ENCODE measurements at places on chromosomes 5 and 9. TPM values are rescaled to one million over a fixed set of nuclear protein-coding genes. Genes with fewer than 3 reads are reported as not detected.

DNA sequence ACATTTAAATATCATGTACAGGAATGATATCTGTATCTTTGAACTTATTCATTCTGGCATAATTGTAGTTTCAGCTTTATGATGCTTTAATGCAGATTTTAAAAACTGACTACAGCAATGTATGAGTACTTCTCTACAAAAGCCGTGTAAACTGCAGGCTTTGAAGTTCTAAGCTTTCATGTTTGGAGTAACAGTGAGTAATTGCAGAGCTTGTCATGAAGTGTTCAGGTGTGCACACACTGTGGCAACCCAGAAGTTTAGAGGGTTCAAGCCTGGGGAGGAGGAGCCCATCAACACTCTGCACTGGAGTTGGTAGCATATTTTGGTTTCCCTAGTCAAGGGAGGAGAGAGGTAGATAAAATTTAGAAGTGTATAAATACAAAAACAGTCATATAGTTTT, 130.9 kb downstream of the CD180 start:
- no peak overlapping the region for H3K4me3 ChIP-seq
- H3K36me3 ChIP-seq = no peaks in the 10 kb centered on the region
- no peak overlapping the region for H3K27ac ChIP-seq
- H3K27me3 ChIP-seq = no peaks in the 10 kb centered on the region
- no peak for DNase-seq
- no peaks in the 10 kb centered on the region for H3K4me1 ChIP-seq

- H3K4me1 ChIP-seq = no peaks in the 10 kb centered on the region
- H3K4me3 ChIP-seq = no peak overlapping the region
- H3K27me3 ChIP-seq = no peaks in the 10 kb centered on the region
- H3K27ac ChIP-seq = no peak overlapping the region
Observed at GRCh38 chr9:124964604-124965003, 23.7 kb upstream of the GOLGA1 start.

DNA sequence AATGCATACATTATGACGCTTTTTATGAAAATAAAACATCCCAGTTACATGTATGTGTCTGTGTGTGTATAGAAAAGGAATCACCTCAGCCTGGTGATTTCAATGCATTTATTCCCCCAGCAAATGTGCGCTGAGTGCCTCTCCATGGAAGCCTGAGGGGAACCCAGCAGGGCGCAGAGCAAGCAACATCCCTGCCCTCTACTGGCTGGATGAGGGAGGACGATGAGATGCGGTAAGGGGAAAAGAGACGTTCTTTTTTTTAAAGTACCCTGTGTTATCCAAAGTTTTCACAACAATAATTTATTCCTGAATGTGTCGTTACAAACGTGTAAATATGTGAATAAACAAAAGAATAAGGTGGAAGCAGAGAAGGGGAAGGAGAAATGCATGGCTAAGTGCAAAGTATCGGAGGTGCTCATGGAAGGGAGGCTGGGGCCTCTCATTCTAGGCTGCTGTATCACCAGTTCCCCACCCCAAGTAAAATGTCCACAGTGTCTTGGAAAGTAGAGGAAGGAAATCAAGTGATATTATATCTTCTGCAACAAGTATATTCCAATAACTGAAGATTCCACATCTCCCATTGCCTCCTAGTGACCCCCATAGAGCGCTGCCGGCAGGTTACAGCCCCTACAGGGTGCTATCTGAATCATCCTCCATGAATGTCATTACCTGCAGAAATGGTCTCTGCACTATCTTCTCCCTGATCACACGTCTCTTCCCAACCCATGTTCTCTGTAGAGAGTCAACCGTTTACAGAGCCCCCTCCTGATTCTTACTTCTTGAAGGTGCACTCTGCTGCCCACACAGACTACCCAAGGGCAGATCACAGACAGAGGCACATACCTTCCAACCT, 13.0 kb upstream of the ABLIM3 start:
- peaks cover 8% of the 10 kb centered on the region for H3K4me1 ChIP-seq
- no peak overlapping the region for H3K4me3 ChIP-seq
- DNase-seq = no peak
- H3K27me3 ChIP-seq = no peaks in the 10 kb centered on the region

The SHISAL2B gene
- not detected for total RNA-seq

GRCh38 chr5:80165452-80165851, 90.4 kb downstream of the SERINC5 start:
- DNase-seq = no peak
- H3K4me3 ChIP-seq = no peak overlapping the region
- H3K36me3 ChIP-seq = no peaks in the 10 kb centered on the region
- peak overlapping the region; percentile 74 for H3K27ac ChIP-seq
- H3K27me3 ChIP-seq = no peaks in the 10 kb centered on the region

GRCh38 chr9:95876138-95876444, 600 bp downstream of the ERCC6L2 start:
- no peaks in the 10 kb centered on the region for H3K36me3 ChIP-seq
- DNase-seq = no peak
- peaks cover 3% of the 10 kb centered on the region for H3K4me1 ChIP-seq
- H3K4me3 ChIP-seq = no peak overlapping the region
- no peaks in the 10 kb centered on the region for H3K27me3 ChIP-seq

- no peaks in the 10 kb centered on the region for H3K27me3 ChIP-seq
- no peaks in the 10 kb centered on the region for H3K36me3 ChIP-seq
- DNase-seq = no peak
- no peak overlapping the region for H3K4me3 ChIP-seq
Observed at GRCh38 chr5:10303699-10304170, 4.0 kb downstream of the CMBL start.

- no peaks in the 10 kb centered on the region for H3K27me3 ChIP-seq
- H3K4me3 ChIP-seq = no peak overlapping the region
- H3K36me3 ChIP-seq = no peaks in the 10 kb centered on the region
Observed at GRCh38 chr5:4372481-4372880, 767.6 kb upstream of the ADAMTS16 start.
